ENCODE measurements at places on chromosomes 7 and 10. TPM values are rescaled to one million over a fixed set of nuclear protein-coding genes. Genes with fewer than 3 reads are reported as not detected.

CLDN15 gene
- 20.7 TPM for total RNA-seq

IFIT1B gene
- not detected for total RNA-seq

ATOH7 gene
- total RNA-seq, result not detected

SHTN1 gene
- total RNA-seq, result 0.07 TPM

CCL24 gene
- total RNA-seq, result not detected

VAX1 gene
- total RNA-seq, result not detected

WEE2 gene
- not detected for total RNA-seq

TDRD1 gene
- 0.16 TPM for total RNA-seq

TACC2 gene
- total RNA-seq, result not detected

NEURL1 gene
- total RNA-seq, result 2.8 TPM

NCOA4 gene
- total RNA-seq, result 95.2 TPM

VGF gene
- total RNA-seq, result 0.28 TPM

NCF1 gene
- total RNA-seq, result not detected

TLL2 gene
- not detected for total RNA-seq

LIPK gene
- not detected for total RNA-seq

FBH1 gene
- 62.9 TPM for total RNA-seq

PRKCQ gene
- total RNA-seq, result 36.0 TPM

ZNF425 gene
- total RNA-seq, result 0.44 TPM

NODAL gene
- not detected for total RNA-seq

AKR1C8 gene
- total RNA-seq, result not detected

PRSS37 gene
- total RNA-seq, result not detected
